Activated naive CD4-positive, alpha-beta T cell treated with anti-CD3 and anti-CD28 coated beads, Interleukin-2, amount 50 U/mL, for 16 hours (primary cell): ENCODE measurements at places on chromosomes 16 and 17.

- DNase-seq, result no peak
These were observed 23.8 kb downstream of the SHISA9 start for GRCh38 chr16:12925026-12925800.

GRCh38 chr17:1035546-1036170 lies 38.7 kb downstream of the TIMM22 start:
- DNase-seq, result no peak

DNA sequence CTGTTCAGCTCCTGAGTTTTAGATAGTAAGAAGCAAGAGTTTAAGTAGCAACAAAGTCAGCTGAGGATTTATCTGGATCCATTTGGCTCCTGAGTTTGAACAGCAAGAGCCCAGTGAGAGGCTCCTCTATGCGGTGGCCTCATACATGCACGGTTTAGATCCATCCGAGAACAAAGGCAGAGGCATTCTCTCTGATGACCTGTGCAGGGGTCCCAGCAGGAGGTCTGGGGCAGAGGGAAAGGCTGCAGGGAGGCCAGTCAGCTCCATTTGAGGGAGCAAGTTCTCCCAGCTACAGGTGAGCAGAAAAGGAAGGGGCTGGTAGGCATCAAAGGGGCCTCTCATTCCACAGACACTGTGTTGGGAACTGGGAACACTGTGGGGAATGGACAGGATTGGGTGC lies 16.5 kb downstream of the PITPNM3 start:
- no peak for DNase-seq

GRCh38 chr17:50114849-50115357 lies 15.1 kb downstream of the SAMD14 start:
- DNase-seq, result no peak

DNA sequence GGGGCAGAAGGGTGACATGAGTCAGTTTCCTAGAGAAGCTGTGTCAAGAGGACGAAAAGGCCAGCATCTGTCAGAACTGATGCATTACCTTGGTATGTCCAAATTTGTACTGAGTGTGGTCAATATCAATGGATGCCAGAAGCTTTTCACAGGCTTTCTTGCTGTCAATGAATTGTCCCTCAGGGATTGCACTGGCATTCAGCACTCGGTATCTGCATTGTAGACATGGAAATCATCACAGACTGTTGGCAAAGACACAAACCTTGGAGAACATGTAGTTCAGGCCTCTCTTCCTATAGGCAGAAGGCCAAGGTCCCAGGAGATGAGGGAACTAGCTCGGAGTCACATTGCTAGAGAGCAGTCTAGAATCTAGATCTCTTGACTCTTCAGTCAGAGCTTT lies 16.6 kb downstream of the MYH3 start:
- no peak for DNase-seq

DNA sequence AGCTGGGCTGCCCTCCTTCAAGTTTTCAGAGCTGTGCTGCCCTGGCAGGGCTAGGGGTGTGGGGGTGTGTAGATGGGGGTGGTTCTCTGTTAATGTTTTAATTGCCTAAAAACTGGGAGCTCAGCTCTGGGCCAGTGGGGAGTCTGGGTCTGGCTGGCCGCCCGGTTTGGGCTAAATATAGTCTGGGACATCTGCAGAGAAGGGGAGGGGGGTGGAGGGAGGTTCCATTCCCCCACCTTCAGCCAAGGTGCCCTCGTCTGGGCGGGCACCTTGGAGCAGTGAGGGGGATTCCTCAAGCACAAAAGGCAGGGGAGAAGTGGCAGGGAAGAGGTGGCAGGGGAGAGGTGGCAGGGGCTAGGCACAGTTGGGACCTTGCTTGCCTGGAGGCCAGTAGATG lies 13.0 kb downstream of the RARA start:
- no peak for DNase-seq

DNA sequence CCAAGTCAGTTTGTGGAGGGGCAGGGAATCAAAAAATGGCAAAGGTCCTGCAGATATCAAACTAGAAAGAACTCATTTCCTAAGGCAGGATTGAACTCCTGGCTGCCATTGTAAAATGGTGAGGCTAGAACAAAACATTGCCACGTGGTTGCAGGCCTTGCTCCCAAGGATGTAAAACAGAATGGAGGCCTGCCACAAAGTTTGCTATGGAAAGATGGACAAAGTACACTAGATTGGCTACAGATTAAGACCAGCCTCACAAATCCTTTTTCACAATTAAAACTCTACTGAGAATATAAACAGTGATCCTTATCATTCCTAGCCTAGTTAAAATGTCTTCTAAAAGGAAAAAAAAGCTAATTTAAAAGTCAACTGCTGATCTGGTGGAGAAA lies 30.9 kb downstream of the PHKB start:
- DNase-seq, result no peak
